OCI-M1 (cell line): ENCODE measurements at places on chromosomes 4 and X.

DNA sequence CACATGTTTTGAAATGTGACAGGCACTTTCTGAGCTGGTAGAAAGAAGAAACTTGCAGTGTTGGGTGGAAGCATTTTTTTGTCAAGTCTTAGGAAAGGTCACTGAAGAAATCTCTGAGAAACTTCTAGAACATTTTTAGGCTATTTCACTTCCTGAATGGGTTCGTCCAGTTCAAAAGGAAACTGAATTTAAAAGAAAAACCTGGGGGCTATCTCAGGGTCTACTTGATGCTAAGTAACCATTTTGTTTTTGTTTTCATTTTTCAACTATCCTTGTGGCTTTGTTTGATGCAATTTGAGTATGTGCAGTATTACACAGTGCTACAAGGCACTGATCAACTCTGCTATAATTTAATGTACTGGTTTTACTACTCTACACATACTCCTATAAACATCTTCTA lies 34.0 kb upstream of the AMOT start:
- no peak for DNase-seq

- DNase-seq, result no peak
Observed at GRCh38 chr4:86924811-86925210, 10.0 kb upstream of the AFF1 start.

- DNase-seq, result no peak
Observed at GRCh38 chr4:24477919-24478318, 106.4 kb downstream of the DHX15 start.

- DNase-seq, result no peak
Observed at GRCh38 chr4:13166214-13166613, 317.9 kb downstream of the RAB28 start.

GRCh38 chr4:38034986-38035882 lies 75.0 kb downstream of the PTTG2 start:
- peak; percentile 75 for DNase-seq

DNA sequence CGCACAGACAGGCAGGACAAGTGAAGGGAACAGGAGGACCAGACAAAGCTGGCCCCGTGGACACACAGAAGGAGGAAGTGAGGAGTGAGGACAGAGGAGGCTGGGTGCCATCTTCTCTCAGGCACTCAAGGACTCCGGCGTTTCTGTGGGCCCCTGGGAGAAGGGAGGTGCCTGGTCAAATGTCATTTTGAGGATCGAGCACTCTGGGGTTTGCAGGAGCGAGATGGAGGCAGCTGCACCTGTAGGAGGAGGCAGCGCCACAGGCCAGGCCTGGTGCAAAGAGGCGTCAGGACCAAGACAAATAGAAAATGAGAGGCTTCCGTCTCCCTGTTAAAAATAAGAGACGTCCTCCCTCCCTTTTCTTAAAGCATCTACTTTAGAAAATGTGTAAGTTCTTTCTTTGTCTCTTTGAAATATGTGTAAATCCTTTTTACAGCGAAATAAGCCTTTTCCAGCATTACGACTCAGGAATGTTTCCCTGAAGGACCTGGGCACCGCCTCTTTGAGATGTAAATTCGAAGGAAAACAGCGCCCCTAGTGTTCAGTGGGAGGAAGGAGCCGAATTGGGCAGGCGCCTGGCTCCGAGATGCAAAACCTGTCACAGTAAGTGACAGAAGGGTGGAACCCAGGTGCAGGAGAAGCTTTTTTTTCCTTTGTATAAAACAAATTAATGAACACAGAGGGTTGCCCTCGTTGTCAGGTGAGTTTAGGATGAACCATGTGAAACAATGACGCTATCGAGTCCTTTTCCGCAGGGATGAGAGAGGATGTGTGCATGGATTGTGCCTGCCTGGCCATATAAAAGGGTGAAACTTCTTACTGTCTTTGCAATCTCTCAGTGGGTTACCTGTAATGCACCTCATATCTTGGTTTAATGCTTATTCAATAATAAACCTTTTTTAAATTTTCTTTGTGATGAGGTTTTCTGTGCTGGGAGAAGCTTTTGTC lies 1.4 kb upstream of the C4orf50 start:
- peak; percentile 48 for DNase-seq

DNA sequence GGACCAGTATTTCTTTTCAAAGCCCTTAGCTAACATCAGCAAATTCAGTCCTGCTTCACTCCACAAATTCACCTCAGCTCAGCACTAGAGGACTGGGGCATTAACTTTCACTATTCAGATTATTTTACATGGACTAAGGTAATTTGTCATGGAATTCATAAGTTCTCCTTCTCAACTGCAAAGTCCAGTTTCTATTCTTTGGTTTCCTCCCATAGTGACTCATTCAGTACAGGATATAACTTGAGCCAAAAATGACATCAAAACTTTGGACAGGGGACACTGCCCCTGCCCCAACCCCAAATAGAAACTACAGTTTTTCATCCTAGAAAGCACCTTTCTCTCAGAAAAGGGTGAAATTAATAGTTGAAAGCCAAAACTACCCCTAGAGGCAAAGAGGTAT lies 52.7 kb downstream of the COX7B2 start:
- DNase-seq, result peak; percentile 18

GRCh38 chr4:81032771-81033684 lies 2.5 kb downstream of the BMP3 start:
- DNase-seq, result no peak

DNA sequence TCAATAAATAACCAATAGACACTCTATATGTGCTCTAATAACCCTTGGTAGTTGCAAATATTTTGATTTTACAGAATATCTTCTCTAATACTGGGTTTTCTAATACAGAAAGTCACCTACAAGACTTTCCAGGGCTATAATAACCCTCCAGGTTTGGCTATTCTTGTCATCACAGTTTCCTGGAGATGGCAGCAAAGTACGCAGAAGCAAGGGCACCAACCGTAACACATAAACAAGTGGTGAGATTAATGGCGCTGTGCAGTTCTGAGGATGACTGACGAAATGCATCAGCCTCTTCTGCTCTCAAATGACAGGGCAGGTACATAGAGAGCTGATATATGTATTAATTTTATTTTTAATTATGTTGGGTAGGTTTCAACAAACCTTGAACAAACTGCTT lies 122.4 kb downstream of the C4orf33 start:
- peak; percentile 67 for DNase-seq

GRCh38 chr4:127084666-127085065 lies 548.1 kb upstream of the INTU start:
- DNase-seq, result no peak

GRCh38 chr4:21778702-21779101 lies 169.9 kb downstream of the KCNIP4 start:
- no peak for DNase-seq

DNA sequence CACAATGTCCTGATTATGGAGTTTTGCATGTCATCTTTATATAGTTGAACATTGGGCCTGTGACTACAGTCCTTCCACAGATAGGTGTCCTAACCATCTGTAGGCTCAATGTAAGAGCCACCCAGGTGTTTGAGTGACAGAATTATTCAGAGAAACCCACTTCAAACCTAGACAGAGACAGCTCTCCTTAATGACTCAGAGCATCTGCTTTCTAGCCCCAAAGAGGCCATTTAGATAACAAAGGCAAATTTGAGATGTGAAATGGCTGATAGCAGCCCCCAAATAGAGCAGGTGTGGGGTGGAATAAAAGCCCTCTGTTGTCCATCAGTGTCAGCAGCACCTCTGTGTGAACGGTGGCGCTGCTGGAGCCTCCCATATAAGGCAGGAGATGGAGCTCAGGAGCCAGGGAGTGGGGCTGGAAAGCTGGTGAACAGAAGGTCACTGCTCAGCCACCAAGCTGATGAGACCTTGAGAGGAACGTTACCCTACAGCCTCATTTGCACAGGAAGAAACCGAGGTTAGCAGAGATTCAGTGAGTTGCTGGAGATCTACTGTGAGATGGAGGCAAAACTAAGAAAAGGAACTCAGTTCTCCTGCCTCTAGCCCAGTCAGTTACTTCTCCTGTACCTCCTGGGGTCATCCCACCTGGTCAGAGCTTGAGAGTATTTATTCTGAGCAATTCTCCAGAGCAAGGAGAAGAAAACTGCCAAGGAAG lies 153.3 kb upstream of the LNX1 start:
- no peak for DNase-seq

DNA sequence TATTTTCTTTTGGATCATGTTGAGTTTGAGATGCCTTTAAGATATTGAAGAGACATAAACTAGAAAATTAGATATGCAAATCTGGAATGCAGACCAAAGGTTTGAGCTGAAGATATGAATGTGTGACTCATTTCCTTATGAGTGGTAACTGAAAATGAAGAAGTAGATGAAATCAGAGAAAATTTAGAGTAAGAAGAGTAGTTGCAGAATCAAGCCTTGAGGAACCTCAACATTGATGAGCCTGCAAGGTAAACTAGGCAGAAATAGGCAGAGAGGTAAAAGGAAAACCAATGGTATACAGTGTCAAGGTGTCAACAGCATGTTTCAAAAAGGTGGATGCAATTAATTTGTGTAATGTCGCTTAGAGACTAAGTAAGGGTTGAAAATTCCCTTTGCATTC lies 142.8 kb downstream of the MOSPD2 start:
- peak; percentile 4 for DNase-seq

GRCh38 chr4:151641167-151641566 lies 119.6 kb downstream of the GATB start:
- peak; percentile 28 for DNase-seq

DNA sequence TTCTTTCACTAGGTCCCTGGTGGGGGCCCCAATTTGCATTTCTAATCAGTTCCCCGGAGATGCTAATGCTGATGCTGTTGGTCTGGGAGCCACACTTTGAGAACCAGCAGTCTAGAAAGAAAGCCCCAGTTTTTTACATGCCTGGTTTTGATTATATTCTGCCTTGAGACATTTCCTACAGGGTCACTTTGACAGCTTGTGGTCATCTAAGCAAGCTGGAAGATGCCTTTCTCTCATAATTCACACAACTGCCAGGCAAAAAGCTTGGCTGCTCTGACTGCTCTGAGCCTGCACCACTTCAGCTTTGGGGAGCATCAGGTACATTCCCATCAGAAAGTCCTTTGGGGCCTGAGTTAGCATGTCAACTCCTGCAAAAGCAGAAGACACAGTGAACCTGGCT lies 5.9 kb upstream of the PLAC1 start:
- no peak for DNase-seq

GRCh38 chr4:174520660-174521059 lies 1.6 kb downstream of the HPGD start:
- DNase-seq, result peak; percentile 29

DNA sequence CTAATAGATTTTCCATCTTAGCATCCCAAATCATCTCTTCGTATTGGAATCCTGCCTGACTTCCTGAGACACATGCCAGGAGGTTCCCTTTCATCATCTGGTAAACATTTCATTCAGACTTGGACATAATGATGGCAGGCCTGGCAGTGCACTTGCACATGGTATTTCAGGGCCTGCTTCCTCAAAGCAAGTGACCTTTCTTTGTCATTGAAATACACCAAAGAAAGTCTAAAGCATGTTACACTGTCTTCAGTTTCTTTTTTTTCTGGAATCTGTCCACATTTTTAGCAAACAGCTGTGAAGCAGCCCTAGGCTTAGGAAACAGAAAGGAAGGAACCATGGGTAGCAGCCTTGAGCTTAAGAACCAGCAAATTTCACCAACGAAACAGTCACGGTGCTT lies 205.9 kb upstream of the VCX start:
- no peak for DNase-seq

DNA sequence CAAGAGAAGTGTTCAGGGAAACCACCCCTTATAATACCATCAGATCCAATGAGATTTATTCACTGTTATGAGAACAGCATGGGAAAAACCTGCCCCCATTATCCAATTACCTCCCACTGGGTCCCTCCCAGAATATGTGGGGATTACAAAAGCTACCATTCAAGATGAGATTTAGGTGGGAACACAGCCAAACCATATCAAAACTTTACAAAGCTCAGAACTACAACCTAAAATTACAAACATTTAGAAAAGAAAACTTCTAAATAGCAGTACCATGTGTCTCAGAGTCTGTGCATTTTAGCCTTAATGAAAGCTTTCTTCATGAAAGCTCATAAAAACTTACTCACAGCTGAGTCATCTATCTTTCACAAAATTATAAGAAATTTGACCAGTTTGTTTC lies 1442.8 kb upstream of the PCDH7 start:
- no peak for DNase-seq

DNA sequence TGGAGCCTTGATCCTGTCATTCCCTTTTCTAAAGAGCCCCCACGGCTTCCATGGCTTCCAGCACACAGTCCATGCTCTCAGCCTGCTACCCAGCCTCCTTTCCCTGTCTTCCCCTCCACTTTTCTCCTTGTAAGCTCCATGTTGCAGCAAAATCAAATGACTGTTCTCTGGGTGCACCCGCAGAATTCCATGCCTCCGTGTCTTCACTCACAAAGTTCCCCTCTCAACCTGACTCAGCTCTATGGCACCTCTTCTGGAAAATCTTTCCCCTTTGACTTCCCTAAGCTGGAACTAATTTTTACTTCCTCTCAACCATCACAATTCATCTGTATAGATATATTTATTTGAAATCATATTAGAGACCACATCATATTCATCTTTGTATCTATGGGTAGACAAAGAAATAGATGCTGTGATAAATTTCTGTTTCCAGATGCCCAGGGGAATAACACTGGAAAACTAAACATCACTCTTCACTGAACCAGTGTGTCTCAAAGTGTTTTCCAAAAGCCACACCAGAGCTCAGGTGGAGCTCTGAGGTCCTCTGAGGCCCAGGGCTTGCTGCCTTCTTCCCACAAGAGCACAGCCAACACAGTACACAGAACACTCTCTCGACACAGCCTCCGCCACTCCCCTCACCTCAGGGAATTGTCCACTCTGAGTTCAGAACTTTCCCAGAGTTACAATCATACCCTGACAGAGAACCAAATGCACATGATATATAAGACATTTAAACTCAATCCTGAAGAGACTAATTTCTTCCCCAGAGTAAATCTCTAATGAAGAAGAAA lies 3.3 kb downstream of the SETD7 start:
- no peak for DNase-seq

- DNase-seq, result no peak
Observed at GRCh38 chr4:66178906-66179305, 508.6 kb upstream of the EPHA5 start.

DNA sequence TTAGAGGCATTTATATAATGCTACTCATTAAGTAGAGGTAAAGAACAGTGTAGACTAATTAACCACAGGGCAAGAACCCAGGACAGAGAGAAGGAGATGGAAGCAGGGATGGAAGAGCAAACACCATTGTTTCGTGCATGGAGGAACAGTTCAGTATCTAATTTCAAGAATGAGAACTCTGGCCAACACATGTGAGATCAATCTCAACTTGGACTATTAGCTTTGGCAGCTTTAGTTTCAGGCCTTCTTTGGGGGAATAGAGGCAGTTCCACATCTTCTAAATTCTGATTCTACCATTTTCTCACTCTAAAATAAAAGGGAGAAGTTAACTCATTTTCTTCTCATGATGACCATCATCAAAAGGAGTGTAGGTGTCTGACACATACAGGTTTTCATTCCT lies 207.0 kb downstream of the LDB2 start:
- no peak for DNase-seq

DNA sequence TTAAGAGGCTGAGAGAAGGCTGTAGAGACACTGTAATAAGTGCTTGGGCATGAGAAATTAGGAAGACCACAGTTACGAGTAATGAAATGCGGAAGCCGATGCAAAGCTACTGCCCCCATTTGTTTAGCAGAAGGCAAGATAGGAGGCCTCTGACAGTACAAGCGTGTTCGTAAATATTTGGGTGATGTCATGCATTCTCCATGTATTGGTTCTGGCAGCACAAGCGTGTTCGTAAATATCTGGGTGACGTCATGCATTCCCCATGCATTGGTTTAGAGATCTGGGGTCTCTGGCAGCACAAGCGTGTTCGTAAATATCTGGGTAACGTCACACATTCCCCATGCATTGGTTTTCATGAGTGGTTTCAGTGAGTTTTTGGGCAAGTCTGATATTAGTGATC lies 661.5 kb upstream of the FRG1 start:
- no peak for DNase-seq
